ENCODE measurements at places on chromosomes 1 and 21. TPM values are rescaled to one million over a fixed set of nuclear protein-coding genes. Genes with fewer than 3 reads are reported as not detected.

SETD4 gene
- total RNA-seq, result 11.6 TPM

MIXL1 gene
- total RNA-seq, result not detected

DNA sequence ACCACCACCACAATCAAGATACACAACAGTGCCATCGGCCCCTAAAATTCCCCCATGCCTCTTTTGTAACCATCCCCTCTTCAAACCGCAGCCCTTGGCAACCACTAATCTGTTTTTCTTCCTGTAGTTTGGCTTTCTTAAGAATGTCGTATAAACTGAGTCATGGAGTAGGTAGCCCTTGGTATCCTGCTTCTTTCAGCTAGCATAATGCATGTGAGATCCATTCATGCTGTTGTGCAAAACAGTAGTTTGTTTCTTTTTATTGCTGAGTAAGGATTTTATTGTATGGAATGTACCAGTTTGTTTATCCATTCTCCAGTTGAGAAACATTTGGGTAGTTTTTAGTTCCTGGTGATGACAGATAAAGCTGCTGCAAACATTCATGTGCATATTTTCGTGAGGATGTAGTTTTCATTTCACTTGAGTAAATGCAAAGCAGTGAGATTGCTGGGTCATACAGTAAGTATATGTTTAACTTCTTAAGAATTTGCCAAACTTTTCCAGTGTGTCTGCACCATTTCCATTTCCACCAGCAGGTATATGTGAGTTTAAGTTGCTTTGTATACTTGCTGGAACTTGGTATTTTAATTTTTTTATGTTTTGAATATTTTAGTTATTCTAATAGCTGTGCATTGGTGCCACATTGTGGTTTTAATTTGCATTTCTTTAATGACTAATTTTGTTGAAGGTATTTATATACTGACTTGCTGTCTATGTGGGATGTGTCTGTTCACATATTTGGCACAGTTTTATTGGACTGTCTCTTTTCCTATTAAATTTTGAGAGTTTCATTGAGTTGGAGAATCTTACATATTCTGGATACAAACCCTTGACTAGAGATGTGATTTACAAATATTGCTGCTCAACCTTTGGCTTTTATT is 148.4 kb upstream of the MAP1LC3C start:
- no peaks in the 10 kb centered on the region for H3K36me3 ChIP-seq
- no peak for DNase-seq
- H3K4me3 ChIP-seq, result no peak overlapping the region
- no peak overlapping the region for H3K27ac ChIP-seq

DNA sequence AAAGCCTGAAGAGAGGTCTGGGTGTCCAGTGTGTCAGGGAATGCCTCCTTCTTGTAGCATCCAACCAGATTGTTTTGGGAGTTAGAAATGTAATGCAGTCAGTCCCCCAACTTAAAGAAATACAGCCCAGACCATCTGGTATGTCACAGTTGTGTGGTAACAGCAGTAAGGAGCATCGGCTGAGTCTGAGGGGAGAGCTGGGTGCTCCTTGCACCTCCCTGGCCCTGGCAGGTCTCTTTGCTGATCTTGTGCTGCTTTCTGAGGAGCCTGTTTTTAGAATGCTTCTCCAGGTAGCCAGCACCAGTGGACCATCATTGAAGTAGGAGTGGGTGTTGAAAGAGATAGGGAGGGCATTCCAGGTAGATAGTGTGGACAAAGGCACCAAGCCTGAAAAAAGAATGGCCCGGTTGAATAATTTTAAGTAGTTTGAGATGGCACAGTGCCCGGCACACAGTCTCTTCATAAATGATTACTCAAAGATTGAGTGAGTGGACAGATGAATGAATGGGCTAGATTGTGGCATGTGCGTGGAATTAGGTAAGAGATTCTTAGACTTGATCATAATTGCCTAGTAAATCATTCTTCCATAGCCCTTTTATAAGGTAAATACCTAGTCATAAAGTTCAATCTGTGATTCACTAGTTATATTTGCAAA is 46.5 kb downstream of the LAMC1 start:
- H3K27ac ChIP-seq, result peak overlapping the region; percentile 3
- DNase-seq, result no peak
- no peaks in the 10 kb centered on the region for H3K27me3 ChIP-seq
- H3K4me1 ChIP-seq, result peaks cover 41% of the 10 kb centered on the region
- H3K4me3 ChIP-seq, result no peak overlapping the region
- H3K36me3 ChIP-seq, result no peaks in the 10 kb centered on the region

GRCh38 chr1:18919197-18919905 is 17.0 kb upstream of the ALDH4A1 start:
- H3K4me1 ChIP-seq, result peaks cover 29% of the 10 kb centered on the region
- DNase-seq, result no peak
- H3K27ac ChIP-seq, result no peak overlapping the region

DNA sequence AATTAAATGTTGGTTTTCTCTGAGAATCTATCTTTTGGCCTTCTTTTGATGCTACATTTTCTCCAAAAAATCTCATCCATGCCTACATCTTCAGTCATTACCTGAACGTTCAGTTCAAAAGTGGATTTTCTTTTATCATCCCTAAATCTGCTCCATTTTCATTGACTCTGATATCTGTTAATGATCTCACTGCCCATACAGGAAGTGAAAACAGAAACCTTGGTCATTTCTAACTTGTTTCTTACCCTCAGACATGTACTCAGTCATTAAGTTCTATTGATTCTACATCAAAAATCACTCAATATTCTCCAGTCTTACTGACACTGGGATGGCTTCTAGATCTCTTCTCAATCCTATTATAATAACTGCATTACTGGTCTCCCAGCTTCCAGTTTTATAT is 22.7 kb downstream of the PRKACB start:
- no peaks in the 10 kb centered on the region for H3K36me3 ChIP-seq
- H3K27me3 ChIP-seq, result no peaks in the 10 kb centered on the region
- no peak overlapping the region for H3K27ac ChIP-seq
- H3K4me1 ChIP-seq, result peaks cover 13% of the 10 kb centered on the region
- H3K4me3 ChIP-seq, result no peak overlapping the region
- no peak for DNase-seq

- peak; percentile 95 for DNase-seq
- H3K27me3 ChIP-seq, result no peaks in the 10 kb centered on the region
- H3K4me1 ChIP-seq, result peaks cover 28% of the 10 kb centered on the region
- H3K4me3 ChIP-seq, result peak within 1 kb of the TSS; percentile 75
- peak within 1 kb of the TSS; percentile 97 for H3K27ac ChIP-seq
These were observed at the start of gene SLC50A1 for GRCh38 chr1:155135415-155136028. Gene SLC50A1, plus strand, starts transcription at chr1:155135852. Its CDS starts 60 bp downstream, at chr1:155135912.
